ENCODE measurements at places on chromosomes 5 and 9.

GRCh38 chr5:118378959-118379358 lies 609.4 kb downstream of the DTWD2 start:
- no peak for DNase-seq

DNA sequence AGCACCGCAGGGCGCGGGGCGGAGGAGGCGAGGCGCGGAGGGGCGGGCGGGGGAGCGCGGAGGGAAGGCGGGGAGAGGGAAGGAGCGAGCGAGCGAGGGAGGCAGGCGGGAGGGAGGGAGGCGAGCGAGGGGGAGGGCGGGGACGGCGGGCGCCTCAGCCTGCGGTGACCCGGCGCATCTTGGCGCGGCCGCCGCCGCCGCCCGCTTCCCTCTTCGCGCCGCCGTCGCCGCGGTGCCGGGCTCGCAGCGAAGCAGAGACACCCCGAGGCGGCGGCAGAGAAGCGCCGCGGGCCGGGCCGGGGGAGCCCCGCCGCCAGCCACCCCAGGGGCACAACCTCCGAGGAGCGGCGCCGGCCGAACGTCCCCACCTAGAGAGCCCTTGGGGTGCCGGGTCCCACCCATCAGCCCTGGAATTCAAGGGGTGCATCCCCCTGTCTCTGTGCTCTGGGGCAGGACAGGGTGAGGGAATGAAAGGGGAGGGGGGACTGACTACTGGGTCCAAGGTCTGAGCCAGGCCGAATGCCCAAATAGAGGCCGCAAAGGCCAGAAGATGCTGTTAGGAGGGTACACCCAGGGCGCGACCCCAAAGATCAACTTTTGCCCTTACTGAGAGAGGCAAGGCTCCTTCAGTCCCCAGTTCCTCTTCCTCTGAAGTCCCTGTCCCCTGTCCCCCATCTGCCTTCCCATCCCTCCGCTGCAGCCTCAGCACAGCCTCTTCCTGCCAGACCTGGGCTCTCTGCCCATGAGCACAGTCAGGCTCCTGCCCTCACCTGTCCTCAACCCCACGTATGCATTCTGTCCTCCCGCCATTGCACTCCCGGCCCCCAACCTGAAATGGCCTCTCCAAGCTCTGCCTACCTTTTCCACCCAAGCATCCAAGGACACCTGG lies at the start of gene ADAMTS2:
Gene ADAMTS2 (minus strand): TSS at position 29 of the 889 bp plus-strand sequence. CDS start 133 bp downstream, outside the sequence.
- DNase-seq, result no peak

- DNase-seq, result no peak
Observed at GRCh38 chr5:139275956-139276355, 17.6 kb upstream of the MATR3 start.

- no peak for DNase-seq
Observed at GRCh38 chr5:132183723-132184122, 43.9 kb downstream of the P4HA2 start.

DNA sequence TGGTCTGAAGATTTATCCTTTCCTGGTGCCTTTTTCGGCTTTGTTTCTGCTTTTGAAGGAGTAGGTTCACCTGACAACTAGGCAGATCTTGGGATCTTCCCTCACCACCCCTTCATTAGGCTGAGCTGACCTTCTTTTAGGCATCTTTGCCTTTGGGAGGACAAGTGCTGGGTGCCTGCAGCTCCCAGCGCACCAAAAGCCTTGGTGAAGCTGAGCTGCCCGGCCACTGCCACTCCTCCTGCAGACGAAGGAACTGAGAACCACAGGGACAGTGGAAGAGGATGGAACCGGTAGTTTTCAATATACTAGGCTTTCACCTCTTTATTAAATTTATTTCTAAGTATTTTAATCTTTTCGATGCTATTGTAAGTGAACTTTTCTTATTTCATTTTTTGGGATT lies 16.8 kb upstream of the MARCOL start:
- DNase-seq, result no peak

All from activated T-cell treated with anti-CD3 and anti-CD28 coated beads for 48 hours (primary cell).